CD4-positive, alpha-beta memory T cell (primary cell): ENCODE measurements at places on chromosomes 1 and 21. TPM values are rescaled to one million over a fixed set of nuclear protein-coding genes. Genes with fewer than 3 reads are reported as not detected.

SRGAP2B gene
- polyA plus RNA-seq, result 0.76 TPM

MMEL1 gene
- polyA plus RNA-seq, result 8.1 TPM

PRRX1 gene
- not detected for polyA plus RNA-seq

EFNA3 gene
- 1.5 TPM for polyA plus RNA-seq

BMP8A gene
- not detected for polyA plus RNA-seq

COL11A1 gene
- polyA plus RNA-seq, result not detected

FCRL2 gene
- 0.40 TPM for polyA plus RNA-seq

GUCA2A gene
- polyA plus RNA-seq, result not detected

CAP1 gene
- 629 TPM for polyA plus RNA-seq

ATP6V1G3 gene
- polyA plus RNA-seq, result not detected

DNA sequence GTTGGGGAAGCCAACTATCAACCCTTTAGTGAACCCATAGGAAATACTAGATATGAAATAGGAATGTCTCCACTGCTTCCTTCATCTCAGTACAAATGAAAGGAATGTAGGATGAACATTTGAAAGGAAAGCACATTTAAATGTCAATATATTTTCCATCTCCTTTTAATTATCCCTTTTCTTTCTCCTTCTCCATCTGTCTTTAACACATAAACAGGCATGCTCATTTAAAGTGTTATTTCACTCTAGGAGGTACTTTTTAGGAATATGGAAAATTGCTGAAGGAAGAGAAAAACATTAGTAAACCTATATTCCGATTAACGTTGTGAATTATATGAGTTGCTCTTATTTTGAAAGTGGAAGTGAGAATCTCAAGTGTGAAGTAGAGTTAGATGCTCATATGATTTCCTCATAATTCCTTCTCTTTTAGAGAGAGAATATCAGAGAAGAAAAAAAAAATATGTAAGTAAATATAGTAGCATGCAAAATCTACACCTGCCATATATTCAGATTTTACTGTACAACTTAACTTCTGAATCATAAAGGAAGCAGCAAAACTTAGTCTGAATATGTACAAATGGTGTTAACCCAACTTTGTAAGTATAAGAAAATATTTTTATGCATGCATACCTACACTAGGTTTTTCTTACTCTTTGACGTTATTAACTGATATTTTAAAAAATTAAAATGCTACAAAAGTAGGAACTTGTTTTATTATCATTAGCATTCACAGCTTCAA is 406.9 kb upstream of the B3GALT2 start:
- no peak for DNase-seq

- no peak for DNase-seq
Measured at GRCh38 chr1:166305371-166305770, 138.6 kb upstream of the FAM78B start.

- DNase-seq, result no peak
Measured at GRCh38 chr1:982765-983436, 1.0 kb upstream of the PERM1 start.

DNA sequence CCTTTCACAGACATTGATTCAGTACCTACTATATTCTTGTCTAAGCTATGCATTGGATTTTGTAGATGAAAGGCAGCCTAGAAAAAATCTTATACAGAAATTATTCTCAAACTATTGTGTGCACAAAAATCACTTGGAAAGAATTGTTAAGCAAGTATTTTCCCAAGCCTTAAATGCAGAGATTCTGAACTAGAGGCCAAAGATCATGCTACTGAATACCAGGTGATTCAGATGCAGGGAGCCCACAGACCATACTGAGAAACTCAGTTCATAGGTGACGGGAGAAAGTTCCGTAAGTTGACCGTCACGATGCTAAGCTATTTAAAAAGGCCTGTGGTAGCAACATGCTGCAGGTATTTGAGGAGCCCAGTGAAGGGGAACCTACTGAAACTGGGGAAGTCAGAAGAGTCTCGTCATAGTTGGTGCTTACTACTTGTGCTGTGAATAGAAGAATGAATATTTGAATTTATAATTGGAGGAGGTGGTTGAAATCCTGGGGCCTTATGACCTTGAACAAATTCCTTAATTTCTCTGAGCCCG is 150.8 kb downstream of the NFIA start:
- DNase-seq, result no peak

- peak; percentile 60 for DNase-seq
Measured at GRCh38 chr1:111030590-111030989, 66.9 kb upstream of the LRIF1 start.

- no peak for DNase-seq
Measured at GRCh38 chr1:88357729-88358128, 326.3 kb upstream of the PKN2 start.

GRCh38 chr1:233543338-233544255 is 70.3 kb upstream of the KCNK1 start:
- no peak for DNase-seq
